Hypothalamus (tissue), 51 donors: ENCODE measurements at places on chromosomes 7 and 10.

- DNase-seq: no peak
Measured at GRCh38 chr7:36763132-36763816, 39.0 kb upstream of the AOAH start.

- no peak for DNase-seq
Measured at GRCh38 chr7:132815696-132816311, 239.5 kb upstream of the PLXNA4 start.

DNA sequence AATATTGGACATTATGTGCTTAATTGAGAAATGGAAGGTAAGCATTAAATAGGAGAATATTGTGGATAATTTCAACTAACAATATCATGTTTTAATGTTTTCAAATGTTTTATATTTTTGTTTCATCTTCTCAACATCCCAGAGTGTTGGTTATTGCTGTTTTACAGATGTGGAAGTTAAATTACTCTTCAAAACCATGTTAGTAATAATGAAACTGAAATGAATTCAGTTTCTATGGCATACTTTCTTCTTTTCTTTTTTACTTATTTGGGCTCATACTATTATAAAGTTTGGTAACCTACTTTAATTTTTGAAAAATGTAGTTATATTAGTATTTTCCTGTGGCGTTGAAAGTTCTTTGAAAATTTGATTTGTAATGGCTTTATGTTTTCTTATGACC lies 4.2 kb downstream of the GLRX3 start:
- no peak for DNase-seq

DNA sequence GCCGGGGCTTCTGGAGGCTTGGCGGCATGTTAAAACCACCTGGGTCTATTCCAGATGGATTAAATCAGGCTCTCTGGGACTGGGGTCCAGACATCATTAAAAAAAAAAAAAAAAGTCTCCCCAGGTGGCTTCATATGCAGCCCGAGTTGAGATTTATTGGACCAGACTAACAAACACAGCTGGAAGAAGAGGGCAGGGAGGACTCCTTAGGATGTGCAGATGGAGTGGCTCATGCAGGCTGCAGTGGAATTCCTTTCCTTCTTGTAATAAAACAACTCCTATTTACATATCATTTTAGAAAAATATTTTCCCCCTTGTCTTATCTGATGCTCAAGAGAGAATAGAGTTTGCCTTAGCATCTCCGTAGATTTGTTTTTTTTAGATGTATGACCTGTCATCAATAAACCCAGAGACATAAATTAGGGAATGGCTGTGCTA lies 238.1 kb downstream of the CAMK1D start:
- DNase-seq: no peak

DNA sequence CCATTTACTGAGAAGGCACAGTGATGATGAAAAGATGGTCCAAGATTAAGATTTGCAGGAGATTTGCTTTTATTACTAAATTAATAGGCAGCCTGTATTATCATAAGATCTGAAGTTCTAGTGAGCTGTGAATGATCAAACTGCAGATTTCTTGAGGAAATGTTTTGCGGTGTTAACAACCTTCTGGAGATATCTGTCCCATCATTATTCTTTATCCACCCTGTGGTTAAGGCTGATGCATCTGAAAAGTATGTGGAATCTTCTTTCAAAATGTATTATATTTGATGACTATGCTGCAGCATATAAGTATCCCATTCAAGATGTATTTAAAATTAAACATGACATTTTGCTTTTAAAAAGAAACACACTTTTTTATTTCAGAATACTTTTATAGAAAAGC lies 150.3 kb downstream of the POLR1F start:
- no peak for DNase-seq

- no peak for DNase-seq
Measured at GRCh38 chr7:91526404-91526803, 262.2 kb downstream of the FZD1 start.

GRCh38 chr10:126945351-126946030 lies 40.3 kb downstream of the DOCK1 start:
- no peak for DNase-seq

- no peak for DNase-seq
Measured at GRCh38 chr7:128665057-128665456, 7.0 kb upstream of the GARIN1A start.

DNA sequence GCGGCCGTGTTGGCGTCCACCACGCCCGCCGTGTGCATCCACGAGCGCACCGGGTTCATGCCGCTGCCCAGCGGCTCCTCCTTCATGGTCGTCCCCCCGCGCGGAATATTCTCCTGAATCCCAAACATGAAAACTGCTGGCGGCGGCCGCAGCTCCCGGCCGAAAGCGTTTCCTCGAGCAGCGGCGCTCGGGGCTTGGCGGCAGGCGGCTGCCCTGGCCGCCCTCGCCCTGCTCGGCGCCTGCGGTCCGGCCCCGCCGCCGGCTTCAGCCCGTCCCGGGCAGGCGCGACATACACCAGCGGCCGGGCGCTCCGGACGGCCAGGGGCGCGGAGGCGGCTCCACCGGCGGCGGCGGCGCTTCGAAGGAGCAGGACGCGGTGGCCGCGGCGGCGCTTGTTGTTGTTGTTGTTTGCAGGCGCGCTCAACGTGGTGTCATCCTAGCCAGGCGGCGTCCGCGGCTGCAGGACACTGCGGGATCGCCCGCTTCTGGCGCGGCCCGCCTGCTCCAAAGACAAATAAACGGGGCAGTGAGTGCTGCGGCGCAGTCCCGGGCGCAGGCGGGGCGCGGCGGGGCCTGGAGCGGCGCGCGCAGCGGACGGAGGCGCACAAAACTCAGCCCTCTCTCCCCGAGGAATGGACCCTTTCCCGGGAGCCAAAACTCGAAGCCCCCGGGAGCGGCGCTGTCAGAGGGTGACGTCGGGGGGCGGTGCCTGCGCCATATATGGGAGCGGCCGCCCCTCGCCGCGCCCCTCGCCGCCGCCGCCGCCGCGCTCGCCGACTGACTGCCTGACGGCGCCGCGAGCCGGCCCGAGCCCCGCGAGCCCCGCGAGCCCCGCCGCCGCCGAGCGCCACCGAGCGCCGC lies at the start of gene EBF3:
Gene EBF3 (minus strand): TSS at position 634 of the 861 bp plus-strand sequence. CDS start 506 bp downstream, at position 128.
- DNase-seq: no peak

DNA sequence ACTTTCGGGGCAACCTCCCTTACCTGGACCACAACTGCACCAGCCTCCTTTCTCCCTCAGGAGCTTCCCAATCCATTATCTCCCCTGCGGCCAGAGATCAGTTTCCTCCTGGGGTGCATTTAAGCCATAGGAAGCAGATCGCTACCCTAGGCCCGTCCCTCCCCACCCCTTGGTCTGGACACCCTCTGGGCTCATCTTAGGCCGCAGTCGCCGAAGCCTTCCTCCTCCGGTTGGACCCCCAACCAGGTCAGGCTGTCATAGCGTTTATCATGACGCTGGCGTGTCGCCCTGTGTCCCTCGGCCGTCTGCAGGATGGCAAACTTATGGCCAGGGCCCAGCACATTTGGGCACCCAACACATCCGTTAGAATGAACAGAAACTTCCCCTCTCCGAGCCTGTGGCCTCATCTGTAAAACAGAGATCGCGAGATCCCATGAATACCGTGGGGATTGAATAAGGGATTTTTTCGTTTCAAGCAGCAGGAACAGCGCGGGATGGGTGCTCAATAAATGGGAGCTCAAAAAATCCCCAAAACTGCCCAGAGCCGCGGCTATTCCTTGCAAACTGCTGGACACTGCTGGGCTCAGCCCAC lies 669 bp upstream of the AP5Z1 start:
- DNase-seq: no peak

DNA sequence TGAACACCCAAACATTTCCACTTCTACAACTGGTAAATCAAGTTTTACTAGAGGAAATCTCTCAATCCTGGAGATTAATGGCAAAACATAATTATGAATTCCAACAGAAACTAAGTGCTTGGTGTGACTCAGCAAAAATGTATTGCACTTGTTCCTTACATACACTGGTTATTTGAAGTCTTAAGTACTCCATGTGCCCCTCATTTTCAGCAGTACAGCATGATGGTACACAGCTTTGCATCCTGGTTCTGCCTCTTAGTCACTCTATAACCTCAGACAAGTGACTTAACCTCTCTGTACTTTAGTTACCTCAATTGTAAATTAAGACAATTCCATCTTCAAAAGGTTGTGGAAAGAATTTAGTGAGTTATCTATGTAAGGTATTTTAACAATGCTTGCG lies 12.9 kb downstream of the SLC16A12 start:
- DNase-seq: no peak
